CD4-positive, alpha-beta T cell treated with Interleukin-10 for 1 hour (primary cell): ENCODE measurements at places on chromosomes 2 and 18.
A peak's percentile ranks its signal among the peaks of the same experiment; 100 is the strongest.

DNA sequence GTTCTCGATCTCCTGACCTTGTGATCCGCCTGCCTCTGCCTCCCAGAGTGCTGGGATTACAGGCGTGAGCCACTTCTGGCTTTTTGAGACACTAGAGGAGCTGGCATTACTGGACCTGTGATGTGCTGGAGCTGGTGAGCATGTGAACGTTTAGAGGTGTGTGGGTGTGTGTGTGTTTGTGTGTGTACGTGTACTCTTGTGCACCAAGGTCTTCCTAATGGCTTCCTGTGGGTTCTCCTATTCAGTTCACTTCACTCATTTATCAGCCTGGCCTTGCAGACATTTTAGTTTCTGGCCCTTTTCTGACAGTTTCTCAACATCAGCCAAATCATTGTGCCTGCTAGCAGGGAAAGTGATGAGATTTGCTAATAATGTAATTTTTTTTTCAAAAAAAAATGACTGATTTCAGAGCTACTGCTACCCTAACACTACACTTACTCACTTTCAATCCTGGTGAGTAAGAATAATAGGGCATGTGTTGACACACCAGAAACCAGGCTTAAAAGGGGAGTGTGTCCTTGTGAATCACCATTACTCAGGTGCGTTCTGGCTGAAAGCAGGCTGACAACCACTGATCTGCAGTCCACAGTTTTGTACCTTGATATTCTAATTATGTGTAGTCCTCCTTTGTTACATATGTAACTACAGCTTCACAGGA is 41.0 kb upstream of the ACTR3 start:
- DNase-seq = no peak

- DNase-seq = no peak
These were observed 1254.8 kb upstream of the CHAC2 start for GRCh38 chr2:52512760-52513159.

GRCh38 chr2:25982968-25983280 is 627 bp upstream of the KIF3C start:
- no peak for DNase-seq

GRCh38 chr2:46150445-46150955 is 146.7 kb upstream of the EPAS1 start:
- DNase-seq = no peak

DNA sequence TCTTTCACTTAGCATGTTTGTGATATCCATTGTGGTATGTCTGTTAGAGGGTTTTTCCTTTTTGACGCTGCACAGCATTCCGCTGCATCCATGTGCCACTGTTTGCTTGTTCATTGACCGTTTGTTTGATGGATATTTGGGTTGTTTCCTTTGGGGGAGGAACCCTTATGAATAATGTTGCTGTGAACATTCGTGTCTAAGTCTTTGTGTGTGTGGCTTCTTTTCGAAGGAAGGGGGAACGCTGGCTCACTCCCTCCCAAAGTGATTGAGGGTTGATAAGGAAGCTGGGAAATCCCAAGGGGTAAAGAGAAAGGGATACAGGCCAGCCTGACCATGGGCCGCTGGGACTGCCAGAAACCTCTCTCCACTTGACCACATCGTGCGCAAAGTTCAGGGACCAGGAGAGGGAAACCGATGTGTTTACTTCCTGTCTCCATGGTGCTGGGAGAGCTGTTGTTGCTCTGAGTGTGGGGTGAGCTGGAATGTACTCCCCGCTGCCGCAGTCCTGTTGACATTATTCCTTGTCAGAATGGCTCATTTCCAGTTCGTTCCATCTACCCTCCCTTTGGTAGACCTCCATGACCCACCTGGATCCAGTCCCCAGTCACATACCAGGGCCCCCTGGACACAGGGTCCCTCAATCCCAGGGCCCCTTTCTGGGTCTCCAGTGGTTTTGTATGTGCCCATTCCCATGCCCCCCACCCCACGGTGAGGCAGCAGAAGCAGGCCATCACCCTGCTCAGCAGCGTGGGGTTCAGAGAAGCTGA is 39.6 kb downstream of the HS1BP3 start:
- no peak for DNase-seq

DNA sequence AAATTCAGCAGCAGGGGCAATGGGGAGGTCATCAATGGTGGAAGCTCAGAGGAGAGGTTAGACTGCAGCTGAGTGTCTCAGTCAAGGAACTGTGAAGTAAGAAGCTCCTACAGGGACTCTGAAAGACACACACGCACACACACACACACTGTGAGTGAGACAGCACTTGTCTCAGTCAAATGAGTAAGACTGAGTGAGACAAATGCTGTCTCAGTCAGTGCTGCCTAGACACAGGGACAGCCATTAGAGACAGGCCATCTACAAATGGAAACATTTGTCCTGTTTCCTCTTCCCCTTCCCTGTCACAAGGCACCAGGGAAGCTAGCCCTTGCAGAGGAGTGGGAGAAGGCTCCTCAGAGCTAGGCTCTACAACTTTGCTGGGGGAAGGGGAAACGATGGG is 577.4 kb upstream of the GCFC2 start:
- DNase-seq = no peak

GRCh38 chr2:83058683-83059082 is 1400.4 kb downstream of the SUCLG1 start:
- no peak for DNase-seq

GRCh38 chr2:127165539-127165935 is 54.6 kb downstream of the CYP27C1 start:
- no peak for DNase-seq

- no peak for DNase-seq
These were observed 1.1 kb downstream of the COBLL1 start for GRCh38 chr2:164840458-164840929.

- DNase-seq = no peak
These were observed 4.8 kb downstream of the SEC11C start for GRCh38 chr18:59144483-59144882.

DNA sequence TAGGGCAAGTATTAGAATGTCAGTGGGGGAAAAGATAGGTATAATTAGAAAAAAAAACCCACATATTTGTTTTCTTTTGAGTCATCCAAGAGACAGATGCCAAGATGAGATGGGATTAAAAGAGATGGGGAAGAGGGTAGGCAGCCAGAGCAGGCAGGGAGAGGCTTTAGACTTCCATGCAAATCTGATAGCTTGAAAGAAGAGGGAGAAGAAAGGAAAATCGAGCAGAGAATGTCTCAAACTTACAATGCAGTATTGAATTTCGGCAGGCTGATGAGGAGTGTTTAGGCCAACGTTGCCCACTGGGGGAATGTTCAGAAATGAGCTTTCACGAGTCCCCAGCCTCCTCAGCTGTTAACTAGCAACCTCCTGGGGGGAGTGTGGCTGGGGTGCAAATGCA is 91.3 kb downstream of the SPATS2L start:
- no peak for DNase-seq

- DNase-seq = no peak
These were observed 505.8 kb upstream of the NRP2 start for GRCh38 chr2:205176546-205176945.

- DNase-seq = no peak
These were observed 162.8 kb downstream of the VAPA start for GRCh38 chr18:10076502-10077030.

DNA sequence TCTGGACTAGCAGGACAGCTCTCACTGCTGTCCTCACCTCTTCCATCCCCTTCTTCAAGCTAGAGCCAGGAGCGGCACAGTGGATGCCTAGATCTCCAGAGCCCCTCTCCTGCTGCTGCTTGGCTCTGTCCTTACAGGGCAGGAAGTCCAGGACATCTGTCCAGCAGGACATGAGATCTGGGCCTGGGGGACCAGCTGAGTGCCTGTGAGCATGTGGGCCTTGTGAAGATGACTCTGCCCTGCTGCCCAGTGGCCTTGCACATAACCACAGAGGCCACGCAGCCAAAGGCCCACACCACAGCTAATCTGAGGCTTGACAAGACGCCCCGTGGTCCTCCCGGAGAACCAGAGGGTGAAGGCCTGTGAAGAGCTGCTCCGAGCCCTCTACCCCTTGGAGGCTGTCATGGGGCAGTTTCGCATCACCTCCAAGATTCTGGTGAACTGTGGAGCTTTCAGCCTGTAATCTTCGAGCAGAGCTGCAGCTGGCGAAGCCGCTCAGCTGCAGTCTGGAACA is 516.7 kb upstream of the HS6ST1 start:
- no peak for DNase-seq

DNA sequence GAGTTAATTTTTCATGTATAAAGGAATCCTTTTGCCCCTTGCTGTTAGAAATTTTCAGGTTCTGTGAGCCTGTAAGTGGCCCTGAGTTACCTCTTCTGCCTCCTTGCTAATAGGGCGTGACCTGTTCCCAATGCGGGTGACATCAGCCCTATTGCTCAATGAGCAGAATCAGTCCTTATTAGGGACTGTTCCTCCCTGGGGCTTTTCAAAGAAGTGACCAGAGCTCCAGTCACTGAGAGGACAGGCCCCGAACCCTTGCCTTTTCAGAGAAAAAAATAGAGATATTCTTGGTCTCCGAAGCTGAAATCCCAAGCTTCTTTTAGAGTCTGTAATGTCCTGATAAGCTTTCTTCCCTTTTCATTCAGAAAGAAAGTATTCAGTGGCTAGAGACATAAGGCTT is 8.2 kb upstream of the APOB start:
- no peak for DNase-seq

DNA sequence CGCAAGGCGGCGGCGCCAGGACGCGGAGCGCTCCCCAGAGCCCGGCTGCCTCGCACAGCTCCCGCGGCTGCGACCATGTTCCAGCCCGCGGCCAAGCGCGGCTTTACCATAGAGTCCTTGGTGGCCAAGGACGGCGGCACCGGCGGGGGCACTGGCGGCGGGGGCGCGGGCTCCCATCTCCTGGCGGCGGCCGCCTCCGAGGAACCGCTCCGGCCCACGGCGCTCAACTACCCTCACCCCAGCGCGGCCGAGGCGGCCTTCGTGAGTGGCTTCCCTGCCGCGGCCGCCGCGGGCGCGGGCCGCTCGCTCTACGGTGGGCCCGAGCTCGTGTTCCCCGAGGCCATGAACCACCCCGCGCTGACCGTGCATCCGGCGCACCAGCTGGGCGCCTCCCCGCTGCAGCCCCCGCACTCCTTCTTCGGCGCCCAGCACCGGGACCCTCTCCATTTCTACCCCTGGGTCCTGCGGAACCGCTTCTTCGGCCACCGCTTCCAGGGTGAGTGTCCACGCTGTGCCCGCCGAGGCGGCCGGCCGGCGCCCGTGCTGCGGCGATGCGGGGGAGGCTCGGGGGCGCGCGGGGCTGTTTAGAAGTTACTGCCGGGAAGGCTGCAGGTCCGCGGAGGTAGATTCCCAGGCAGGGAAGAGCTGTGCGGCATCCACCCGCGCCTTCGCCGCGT is 696 bp downstream of the EMX1 start:
- DNase-seq = no peak

DNA sequence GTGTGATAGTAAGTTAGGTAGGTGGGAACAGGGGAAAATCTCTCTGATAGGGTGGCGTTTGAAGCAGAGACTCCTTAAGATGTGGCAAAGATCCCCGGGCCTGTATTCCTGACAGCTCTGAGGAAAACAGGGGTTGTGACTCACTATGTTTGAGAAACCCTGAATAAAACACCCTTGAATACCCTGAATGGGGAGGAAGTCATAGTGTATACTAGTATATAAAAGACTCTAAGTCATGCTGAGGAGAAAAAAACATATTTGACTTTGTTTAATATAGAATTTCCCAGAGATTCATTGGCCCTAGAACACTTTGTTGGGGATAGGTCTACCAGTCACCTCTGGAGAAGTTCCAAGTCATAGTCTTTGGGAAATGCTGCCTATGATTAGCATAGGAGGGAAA is 590.9 kb downstream of the IRS1 start:
- DNase-seq = no peak

DNA sequence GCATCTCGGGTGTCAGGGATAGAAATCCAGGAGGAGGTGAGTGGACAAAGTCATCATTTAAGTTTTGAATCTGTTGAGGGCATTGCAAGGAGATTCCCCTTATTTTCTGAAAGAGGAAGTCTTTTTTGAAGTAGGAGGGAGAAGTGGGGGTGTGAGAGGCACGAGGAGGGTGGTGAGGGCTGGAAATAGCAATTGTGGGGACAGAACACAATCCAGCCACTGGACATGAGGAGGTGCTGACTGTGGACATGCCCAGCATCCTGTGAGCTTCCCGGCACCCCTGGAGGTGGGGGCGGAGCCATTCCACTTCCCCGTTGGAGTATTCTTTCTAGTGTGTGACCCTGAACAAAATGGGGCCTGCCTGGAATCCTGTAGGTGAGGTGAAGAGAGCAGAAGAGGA is 310.7 kb upstream of the EPAS1 start:
- DNase-seq = no peak

GRCh38 chr18:9215221-9215933 is 78.8 kb downstream of the ANKRD12 start:
- no peak for DNase-seq

- peak; percentile 66 for DNase-seq
These were observed 20.6 kb upstream of the ATRAID start for GRCh38 chr2:27191070-27191829.

GRCh38 chr18:74468547-74469061 is 11.5 kb upstream of the DIPK1C start:
- DNase-seq = no peak

DNA sequence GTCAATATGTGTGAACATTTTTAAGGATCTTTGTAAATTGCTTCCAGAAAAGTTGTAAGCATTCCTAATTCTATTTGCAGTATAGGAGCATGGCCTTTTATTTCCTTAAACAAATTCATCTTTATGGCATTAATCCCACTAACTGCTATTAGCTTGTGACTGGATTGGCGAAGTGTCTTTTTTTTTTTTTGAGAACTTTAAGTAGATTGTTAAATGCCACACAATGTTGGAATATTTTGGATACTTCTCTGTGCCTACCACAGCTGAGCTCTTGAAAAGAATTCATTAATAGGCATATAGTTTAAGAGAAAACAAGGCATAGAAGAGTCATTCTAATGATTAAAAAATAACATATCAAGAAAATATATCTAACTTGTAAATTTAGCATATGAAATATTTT is 129.7 kb downstream of the LAMA3 start:
- DNase-seq = no peak

GRCh38 chr2:129193961-129194360 is 785.5 kb upstream of the RAB6C start:
- no peak for DNase-seq

DNA sequence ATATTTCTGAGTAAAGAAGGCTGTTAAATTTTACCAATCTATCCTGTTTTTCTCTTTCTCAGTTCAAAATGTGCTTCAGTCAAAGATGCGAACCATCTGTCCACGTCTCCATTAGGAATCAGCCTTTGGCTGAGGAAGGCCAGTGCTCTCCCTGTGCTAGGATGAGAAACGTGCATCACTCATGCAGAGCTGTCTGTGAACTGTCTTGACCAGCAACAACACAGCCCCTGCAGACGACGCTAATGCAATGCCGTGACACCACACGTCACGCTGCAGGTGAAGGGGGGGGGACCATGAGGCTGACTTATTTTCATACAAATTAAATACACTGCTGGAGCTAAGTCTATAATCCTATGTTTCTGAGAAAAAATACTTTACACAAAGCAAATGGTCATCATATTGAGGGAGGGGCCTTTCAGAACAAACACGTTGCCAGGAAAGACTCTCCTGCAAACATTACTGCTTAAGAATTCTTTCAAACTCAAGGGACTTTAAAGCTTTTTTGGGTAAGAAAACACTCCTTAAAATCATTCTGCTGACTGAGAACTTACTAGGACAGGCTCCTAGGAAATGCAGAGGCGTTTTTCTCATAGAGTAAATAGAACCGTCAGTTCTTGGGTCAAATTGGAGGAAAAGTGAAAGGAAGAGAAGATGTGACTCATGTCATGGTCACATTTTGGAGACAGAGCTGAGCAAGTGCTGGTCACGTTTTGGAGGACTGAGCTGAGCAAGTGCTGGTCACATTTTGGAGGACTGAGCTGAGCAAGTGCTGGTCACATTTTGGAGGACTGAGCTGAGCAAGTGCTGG is 97.0 kb downstream of the MBP start:
- no peak for DNase-seq
